ENCODE measurements at places on chromosomes 3 and 15.

- no peak for DNase-seq
Measured at GRCh38 chr3:30040126-30040525, 566.3 kb upstream of the TGFBR2 start.

GRCh38 chr15:36371509-36371908 lies 207.9 kb upstream of the CDIN1 start:
- no peak for DNase-seq

DNA sequence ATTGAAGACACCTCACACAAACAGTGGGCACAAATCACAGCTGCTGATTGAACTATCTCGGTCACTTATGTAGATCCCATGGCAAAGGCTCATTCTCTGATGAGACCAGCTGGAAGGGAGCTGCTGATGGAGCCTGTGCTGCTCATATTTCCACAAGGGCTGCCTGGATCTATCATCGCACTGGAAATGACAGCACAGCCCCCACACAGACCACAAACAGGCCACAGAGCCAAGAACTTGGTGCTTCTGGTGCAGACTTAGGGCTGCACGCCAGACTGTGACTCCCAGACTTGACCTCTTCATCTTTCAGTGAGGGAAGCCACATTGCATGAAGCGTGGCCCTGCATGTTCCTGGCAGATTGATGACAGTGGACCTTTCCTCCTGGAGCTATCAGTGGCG lies 197.6 kb downstream of the MINAR1 start:
- DNase-seq: no peak

GRCh38 chr3:80052271-80052670 lies 284.5 kb upstream of the ROBO1 start:
- no peak for DNase-seq

DNA sequence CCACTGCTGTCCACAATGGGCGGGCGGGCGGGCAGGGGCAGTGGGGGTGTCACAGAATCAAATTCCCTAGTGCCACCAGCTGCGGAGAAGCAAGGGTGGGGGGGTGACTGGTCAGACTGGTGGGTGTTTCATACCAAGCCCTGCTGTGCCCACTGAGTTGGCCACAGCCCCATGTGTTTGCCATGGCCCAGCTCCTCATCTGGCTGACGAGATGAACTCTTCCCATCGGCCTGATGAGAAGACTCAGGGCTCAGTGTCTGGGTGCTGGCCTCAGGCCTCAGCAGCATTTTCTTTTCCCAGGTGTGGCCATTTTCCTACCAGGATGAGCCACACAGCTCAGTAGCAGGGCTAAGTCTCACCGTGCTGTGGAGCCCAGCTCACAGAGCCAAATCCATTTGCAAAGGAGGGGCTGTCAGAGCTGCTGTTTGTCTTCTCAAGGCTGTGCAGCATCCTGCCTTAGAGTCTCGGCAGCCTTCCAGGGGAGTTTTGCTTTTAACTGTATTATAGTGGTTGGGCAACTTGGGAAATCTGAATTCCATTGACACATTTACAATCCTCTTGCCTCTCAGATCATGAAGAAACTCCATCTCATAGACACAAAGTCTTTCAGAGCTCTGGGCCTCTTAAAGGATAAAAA lies 176.8 kb downstream of the ABHD5 start:
- no peak for DNase-seq

DNA sequence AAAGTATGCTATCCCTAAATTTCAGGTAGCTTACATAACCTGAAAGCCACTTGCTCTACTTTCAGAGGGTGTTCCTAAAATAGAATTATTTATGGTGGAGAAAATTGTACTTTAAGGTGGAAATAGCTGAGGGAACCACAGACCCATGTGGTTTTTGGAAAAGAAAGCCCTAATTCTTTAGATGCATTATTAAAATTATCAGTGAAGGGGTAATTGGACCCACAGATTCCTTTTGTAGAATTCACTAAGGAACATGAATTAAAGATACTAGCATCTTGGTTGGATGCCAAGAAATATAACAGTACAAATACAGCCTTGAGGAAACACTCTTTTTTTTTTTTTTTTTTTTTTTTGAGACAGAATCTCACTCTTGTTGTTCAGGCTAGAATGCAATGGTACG lies 37.8 kb downstream of the DPPA2 start:
- no peak for DNase-seq

GRCh38 chr3:101544161-101544850 lies 17.4 kb upstream of the TRMT10C start:
- DNase-seq: no peak

DNA sequence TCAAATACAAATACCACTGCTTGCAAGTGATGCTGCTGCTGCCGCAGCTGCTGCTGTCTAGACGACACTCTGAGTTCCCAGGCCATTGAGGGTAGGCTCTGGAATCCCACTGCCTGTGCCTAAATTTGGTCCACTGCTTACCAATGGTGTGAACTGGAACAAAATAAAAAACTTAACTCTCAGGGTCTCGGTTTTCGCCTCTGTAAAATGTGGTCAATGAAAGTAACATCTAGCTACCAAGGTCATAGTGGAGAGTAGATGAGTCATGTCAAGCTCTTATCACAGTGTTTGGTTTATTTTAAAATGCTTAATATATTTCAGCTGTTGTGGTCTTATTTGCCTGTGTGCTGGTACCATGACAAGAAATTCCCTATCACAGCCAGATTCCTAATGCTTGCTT lies 299.3 kb downstream of the CLSTN2 start:
- DNase-seq: no peak

DNA sequence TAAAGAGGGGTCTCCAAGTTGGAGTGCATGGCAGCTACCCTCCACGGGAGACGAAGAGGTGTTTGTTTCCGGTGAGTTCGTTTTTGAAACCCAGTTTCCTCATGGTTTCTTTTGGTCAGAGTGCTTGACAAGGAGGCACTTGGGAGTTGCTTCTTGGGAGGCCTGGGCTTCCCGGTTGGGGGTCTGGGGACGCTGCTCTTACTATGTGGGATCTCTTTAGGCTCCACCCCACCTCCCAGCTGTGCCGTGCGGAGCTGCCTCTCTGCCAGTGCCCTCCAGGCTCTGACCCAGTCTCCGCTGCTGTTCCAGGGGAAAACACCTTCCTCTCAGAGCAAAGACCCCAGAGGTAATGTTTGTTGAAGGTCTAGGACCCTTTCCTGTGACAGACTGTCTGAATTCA lies 29.6 kb downstream of the KIF7 start:
- no peak for DNase-seq

DNA sequence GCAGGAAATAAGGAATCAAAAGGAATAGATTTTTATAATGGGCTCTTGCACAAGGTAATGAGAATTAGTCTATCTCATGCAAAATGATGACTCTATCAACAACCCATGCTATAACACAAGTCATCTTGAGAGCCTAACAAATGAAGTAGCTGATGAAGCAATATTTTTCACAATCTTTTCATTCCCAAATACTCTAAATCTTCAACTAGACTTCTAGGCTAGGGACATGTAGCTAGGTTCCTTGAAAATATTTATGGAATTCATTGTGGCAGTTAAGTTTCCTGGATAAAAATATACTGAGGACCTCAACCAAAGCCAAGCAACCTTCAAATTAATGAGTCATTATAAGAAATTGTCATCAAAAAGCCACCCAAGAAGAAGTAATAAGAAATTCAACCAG lies 55.4 kb downstream of the DCBLD2 start:
- DNase-seq: no peak

DNA sequence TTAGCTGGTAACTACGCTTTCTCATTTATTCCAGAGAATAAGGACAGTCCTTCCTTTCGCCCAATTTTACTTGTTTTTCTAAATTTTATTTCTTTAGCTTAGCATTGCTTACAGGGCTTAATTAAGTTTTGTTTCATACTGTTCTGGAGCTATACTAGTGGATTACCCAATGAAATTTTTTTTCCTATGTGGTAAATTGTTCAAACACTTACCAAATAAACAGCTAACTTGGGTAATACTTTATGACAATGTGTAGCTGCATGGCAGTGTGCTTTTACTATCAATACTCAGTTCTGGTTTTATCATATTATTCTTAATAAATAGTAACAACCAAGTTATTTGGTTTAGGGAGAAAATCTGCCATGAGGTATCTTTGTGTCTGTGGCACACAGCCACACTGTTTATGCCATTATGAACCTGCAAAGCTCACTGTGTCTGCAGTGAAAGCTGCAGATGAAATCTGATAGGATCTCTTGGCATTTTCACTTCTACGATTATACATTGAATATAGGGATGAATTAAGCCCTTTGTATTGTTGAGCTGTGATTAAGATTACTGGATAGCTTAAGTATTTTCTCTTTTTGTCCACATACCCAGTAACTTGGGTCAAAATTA lies 37.2 kb downstream of the UBE2E2 start:
- DNase-seq: no peak

DNA sequence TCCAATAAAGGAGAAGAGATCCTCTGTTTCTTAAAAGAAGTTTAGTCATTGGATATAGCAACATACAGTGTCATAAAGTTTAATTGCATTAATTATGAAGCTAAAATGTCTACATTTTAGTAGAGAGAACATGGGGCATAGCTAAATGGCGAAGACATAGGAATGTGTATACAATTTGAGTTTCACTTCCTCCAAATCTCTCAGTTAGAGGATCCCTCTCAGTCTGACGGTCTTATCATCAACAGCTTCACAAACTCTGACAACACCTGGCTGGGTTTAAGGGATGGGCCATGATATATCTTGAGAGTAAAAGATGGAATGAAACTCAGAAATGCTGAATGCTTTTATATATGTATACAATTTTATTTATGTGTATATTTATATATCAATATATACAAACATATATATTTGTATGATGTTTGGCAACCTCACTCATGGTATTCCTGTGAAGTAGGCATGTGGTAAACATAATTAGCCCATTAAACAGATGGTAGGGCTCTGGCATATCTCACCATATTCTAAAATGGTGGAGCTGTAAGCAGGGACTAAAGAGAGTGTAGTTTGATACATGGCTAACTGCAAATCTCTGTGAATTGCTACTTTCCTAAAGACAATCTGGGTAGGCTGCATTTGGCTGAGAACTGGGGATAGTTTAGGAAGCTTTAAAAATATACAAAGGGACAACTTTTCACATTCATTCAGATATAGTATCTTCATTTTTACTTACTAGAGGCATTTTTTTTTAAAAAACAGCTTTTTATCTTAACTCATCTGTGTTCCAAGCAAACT lies 111.6 kb downstream of the TIGIT start:
- DNase-seq: no peak

DNA sequence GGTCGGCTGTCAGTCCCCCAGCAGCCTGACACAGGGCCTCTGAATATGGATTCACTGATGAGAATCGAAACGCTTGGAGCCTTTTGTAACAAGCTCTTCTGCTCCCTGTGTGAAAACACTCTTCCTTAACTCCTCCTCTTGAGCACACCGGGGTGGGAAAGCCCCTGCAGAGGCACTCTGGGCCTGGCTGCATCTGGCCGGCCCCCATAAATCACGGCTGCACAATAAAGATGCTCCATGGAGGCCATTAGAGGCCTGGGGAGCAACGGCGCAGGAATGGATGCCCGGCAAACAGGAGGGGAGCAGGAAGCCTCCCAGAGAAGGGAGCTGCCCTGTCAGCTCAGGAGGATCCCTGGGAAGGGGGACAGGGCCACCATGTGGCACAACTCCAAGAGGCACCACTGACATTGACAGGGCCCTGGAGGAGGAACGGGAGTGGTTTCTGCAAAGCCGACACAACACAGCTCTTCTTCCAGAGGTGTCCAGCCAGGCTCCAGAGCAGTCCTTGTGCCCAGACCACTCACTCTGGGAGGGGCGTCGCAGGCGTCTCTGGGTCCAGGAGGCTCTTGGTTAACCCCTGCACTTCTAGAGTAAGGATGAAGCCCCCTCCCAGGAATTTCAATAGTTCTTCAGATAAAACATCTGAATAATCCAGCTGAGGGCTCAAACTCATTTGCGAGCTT lies 509.3 kb upstream of the PPP2R3A start:
- DNase-seq: no peak

- no peak for DNase-seq
Measured at GRCh38 chr3:65595222-65596028, 443.3 kb downstream of the MAGI1 start.

- no peak for DNase-seq
Measured at GRCh38 chr3:73029321-73029796, 32.1 kb upstream of the EBLN2 start.

DNA sequence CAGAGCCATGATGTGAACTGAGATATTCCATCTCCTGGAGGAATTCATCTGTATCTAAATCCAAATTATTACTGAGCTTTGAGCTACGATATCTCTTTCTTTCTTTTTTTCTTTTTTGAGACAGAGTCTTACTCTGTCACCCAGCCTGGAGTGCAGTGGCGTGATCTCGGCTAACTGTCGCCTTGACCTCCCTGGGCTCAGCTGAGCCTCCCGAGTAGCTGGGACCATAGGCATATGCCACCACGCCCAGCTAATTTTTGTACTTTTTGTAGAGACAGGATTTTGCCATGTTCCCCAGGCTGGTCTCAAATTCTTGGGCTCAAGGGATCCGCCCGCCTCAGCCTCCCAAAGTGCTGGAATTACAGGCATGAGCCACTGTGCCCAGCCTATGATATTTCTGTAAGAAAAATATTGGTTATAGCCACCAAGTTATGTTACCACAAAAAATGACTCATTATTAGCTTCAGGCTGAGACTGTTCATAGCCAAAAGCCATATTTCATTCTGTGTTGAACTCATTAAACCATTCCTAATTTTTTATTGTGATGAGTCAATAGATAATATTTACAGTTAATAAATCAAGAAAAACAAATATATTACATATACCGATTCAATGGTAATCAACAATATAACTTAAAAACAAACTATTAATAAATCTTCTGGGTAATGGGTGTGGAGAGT lies 27.1 kb upstream of the SLC30A4 start:
- DNase-seq: no peak

DNA sequence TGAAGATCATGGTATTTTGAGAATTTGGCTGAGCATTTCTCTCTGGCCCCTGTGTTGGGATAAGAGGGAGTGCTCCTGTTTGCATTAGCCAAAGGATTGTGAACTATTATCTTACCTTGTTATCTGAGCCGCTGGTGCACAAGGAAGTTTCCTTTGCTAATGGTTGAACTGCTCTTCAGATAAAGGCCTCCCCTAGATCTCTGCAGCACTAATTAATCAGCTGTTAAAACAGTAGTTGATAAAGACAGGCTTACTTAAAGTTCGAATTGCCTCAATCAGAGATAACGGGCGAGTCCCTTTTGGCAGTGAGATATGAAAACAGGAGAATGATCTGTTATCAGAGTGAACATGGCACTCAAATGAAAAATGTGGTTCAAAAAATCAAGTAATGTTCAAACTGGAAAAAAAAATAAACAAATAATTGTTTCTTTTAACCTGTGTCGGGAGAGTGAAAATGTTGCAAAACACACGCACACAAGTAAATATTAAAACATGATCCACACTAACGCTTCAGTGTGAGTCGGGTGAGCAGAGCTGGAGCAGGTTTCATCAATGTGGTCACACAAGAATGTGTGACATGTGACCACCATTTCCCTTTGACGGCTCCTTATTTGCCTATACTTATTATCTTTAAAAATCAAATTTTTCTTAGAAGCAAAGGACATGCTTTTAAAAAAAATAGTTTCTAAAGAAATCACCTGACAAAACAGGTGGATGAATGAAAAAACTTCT lies 469.1 kb downstream of the SOX2 start:
- no peak for DNase-seq

Measured in activated naive CD8-positive, alpha-beta T cell treated with anti-CD3 and anti-CD28 coated beads, Interleukin-2, amount 50 U/mL, for 24 hours (primary cell).